ENCODE measurements at places on chromosomes 12 and 14.

- no peak for DNase-seq
These were observed 46.7 kb downstream of the PDE3A start for GRCh38 chr12:20415028-20415427.

- no peak for DNase-seq
These were observed 607.0 kb downstream of the BCL11B start for GRCh38 chr14:98665007-98665406.

DNA sequence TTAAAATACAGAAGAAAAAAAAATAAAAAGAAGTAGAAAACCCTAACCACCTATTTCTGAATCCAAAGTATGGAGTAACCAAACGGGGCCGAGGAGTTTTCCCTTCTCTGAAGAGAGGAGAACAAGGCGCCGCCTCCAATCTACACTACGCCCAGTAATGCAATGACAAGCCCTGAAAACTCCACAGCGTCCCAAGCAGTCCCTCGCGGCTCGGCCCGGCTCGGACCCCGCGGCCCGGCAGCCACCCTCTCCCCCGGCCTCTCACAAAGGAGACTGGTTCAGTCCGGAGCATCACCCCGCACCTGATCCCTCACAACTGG lies 371 bp downstream of the CHD8 start:
- no peak for DNase-seq

DNA sequence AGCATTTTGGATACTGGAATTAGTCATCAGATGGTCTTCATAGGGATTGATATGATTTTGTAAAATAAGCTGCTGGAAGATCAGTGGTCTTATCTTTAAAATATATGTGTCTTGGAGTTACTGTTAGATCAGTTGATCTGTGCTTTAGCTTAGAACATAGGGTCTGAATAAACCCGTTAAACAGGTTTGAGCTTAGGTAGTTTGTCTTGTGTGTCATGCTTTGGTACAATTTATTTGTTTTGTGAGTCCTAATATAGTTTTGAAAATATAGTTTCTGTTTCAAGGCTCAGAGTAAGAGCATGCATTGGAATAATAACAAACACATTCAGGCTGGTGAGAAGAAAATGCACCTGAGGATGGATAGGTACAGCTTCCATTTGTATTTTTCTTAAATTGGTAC lies 505.0 kb downstream of the SLC16A7 start:
- no peak for DNase-seq

DNA sequence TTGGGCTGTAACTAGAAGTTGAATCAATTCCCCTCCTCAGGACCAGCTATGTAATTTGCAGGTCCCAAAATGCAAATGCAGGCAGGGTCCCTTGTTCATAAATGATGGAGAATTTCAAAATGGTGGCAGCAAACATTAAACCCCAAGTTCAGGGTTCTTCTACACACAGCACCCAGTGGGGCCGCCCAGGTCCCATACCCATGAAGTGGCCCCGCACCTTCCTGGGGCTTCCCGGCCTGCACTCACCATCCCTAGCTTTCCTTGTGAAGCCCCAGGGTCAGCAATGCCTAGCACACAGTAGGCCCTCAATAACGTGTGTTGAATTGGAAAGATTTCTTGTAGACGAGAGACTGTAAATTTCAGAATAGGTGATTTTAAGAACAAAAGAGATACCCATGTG lies 76.0 kb downstream of the NTF3 start:
- no peak for DNase-seq

DNA sequence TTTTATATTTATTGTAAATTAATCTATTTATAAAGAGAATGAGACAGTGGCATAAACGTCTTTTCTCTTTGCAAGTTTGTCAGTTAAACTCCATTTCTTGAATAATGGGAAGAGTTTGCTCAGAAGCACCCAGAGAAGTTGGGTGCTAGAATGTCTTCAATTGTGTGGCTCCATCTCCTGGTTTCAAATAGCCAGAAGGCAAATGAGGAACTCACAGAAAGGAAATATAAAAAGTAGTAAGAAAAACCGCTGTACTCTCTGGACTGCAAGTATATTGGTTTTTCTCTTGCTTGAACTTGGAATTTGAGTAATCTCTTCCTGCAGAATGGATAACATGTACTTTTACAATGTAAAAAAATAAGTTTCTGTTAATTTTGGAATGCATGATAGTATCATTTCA lies 217.5 kb downstream of the DPY19L2 start:
- no peak for DNase-seq

DNA sequence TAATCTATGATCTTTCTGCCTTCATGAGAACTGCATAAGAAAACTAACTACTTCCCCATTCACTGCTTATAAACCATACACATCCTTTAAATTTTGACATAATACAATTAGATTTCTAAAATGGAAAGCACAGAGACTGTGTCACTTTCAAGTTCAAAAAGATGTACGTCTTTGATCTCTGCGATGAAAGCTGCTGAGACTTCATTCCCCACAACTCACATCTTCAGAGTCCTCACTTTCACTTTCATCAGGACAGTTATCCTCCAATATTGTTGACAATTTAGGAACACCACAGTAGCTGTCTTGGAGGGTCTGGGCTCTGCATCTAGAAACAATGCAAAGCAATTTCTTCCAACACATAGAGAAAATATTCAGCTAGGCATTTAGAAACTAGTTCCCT lies 47.9 kb upstream of the KCNC2 start:
- DNase-seq = no peak

- DNase-seq = no peak
These were observed 2.0 kb upstream of the P3H3 start for GRCh38 chr12:6826125-6826733.

DNA sequence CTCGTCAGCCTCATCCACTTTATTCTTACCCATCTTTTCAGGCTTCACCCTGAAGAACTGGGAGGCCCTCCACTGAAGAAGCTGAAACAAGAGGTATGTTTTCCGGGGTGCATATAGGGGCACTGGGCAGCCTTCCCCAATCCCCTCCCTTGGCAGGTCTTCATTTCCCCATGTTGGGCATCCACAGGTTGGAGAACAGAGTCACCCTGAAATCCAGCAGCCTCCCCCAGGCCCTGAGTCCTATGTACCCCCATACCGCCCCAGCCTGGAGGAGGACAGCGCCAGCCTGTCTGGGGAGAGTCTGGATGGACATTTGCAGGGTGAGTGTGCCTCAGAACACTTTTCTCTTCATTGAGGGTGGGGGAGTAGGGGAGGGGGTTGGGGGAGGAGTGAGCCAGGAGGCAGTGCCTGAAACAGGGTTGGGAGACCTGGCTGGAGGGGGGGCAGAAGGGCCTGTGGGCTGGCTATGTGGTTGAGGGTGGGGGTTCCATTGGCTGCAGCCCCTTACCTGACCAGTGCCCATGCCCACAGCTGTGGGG lies 4.0 kb downstream of the NAB2 start:
- DNase-seq = no peak

DNA sequence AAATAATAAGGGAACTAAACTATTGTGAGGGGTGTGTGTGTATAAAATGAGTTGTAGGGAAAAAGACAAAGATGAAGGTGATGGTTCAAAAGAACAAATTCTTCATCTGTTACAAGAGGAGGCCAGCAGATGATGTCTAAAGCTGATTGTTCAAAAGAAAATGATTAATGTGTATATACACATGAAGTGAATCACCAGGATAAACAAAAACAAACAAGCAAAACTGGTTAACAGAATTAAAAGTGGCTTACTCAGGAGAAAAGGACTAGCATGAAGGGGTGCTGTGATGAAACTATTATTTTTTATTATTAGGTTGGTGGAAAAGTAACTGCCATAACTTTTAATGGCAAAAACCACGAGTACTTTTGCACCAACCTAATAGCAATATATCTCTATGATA lies 348.4 kb downstream of the BCL11B start:
- no peak for DNase-seq

All from activated T-cell treated with anti-CD3 and anti-CD28 coated beads, Interleukin-2, amount 50 U/mL, for 4 hours (primary cell).